ENCODE measurements at places on chromosomes 13 and 19.

DNA sequence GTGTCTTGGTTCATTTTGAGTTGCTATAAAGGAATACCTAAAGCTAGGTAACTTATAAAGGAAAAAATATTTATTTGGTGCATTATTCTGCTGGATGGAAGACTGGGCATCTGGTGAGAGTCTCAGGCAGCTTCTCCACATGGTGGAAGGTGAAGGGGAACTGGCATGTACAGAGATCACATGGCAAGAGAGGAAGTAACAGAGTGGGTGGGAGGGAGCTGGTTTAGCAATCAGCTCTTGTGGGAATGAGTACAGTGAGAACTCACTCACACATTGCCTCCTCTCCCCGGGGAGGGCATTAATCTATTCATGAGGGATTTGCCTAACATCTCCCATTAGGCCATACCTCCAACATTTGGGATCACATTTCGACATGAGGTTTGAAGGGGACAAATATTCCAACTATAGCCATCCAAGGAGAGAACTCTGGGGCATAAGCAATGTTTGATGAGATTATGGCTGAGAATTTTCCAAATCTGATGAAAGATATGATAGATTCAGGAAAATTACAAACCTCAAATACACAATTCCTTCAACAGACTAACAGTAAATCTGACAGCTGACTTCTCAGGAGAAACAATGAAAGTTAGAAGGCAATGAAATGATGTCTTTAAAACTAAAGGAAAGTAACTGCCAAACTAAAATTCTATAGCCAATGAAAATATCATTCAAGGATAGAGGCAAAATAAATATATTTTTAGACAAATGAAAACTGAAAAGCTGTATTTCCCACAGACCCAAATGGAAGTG is 52.5 kb downstream of the MTUS2 start:
- DNase-seq: no peak

DNA sequence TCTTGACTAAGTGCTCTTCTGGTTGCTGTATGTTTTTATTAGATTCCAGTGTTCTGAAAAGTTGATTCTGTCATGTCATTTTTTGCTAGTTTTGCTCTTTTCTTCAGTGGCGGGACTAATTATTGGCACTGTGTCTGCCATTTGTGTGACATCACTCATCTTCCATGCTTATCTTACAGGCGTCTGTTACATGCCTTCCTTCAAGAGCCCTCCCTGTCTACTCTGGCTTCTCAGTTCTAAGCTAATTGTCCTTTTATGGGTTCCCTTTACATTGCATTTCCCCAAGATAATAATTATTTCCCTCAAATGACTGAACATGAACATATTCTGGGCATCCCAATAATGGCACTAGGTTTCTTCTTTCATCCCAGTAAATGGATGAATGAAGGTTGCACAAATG is 459.1 kb downstream of the DCT start:
- DNase-seq: no peak

GRCh38 chr13:92829930-92830329 is 396.7 kb upstream of the GPC6 start:
- DNase-seq: no peak

DNA sequence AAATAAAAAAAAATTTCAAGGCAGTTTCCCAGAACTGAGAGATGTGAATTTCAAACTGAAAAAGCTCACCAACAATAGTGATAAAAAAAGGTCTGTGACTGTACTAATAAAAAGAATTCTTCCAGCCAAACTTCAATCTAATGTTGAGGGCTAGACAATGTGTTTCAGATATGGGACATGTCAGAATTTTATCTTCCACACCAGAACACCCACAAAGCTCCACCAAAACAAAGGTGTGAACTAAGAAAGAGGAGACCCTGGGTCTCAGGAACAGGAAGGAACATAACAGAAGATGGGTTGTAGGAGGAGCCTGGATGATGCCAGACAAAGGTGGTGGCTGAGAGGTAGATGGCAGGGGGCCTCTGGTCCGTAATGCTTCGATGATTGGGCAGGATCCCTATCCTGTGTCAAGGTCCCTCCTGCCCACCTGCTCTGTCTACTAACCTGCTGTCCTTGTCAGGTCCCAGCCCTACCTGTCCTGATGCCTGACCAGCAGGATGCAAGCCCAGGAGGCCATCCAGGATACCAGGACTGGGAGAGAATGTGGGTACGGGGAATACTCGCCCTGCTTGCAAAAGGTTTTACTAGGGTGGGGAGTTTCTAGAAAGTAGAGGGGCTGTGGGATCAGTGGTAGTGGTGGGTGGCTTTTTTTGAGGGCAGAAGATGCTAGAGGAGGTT is 4.5 kb downstream of the MZF1 start:
- no peak for DNase-seq

DNA sequence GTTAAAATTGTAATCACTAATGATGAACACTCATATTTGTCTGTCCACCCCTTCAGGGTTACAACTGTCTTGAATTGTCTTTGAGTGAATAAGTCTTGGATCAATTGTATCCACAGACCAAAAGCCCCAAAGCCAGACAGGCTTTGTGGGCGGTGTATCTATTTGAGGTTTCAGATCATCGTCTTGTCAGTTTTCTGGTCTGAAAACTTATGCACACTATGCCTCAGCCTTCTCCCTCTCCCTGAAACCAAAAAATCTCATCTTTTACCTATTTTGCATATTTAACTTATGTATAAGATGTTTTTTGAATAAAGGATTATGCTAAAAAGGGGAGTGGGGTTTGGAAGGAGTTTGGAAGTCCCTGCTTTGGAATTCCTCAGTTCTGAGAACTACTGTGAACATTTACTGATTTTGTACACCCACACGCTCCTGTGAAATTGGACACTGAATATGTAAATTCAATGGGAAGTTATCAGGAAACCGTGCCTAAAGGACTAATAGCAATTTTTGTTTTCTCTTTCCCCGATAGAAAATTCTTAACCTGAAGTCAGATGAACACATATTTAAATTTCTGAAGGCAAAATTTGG is 52.1 kb downstream of the DPY19L3 start:
- no peak for DNase-seq
